ENCODE measurements at places on chromosomes 4 and X.

DNA sequence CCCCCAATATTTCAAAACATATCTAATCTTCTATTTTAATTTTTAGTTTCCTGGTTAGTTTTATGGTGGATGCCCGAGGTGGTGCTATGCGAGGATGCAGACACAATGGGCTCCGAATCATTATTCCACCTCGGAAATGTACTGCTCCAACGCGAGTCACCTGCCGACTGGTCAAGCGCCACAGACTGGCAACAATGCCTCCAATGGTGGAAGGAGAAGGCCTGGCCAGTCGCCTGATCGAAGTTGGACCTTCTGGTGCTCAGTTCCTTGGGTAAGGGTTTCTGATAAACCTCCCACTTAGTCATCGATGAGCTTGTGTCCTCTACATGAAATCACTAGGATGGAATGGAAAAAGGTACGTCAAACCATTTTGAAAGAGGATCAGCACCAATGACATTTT is 280.7 kb downstream of the ANK2 start:
- no peak for DNase-seq

DNA sequence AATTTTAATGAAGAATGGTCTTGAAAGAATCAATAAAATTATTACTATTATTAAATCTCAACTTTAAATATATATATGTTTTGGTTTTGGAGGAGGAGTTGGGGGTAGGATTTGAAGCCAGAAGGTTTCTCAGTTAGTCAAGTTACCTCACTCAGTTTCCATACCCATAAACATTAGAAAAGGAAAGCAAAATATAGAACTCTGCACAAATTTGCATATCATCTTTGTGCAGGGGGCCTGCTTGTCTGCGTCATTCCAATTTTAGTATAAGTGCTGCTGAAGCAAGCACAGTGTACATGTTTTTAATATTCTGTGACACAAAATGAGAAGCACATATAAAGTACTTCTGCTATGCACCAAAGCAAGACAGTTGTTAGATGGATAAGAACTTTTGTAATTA is 47.5 kb upstream of the SCRG1 start:
- no peak for DNase-seq

DNA sequence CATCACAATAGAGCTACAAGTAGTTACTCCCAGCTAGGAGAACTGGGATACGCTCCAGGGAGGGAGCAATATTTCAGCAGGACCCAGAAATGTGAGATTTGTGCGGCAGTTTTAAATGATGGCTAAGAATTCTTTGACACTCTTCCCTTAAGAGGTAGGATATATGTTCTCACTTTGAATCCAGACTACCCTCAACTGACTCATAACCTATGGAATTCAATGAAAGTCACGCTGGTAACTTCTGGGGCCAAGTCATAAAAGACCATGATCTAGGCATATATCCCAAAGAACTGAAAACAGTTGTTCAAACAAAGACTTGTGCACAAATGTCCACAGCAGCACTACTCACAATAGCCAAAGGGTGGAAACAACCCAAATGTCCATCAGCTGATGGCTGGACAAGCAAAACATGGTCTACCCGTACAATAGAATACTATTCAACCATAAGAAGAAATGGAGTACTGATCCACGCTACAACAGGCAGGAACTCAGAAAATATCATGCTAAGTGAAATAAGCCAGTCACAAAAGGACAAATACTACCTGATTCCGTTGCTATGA is 10.5 kb downstream of the CD99L2 start:
- peak; percentile 9 for DNase-seq

- DNase-seq = no peak
These were observed 717.6 kb upstream of the TENM3 start for GRCh38 chr4:181525634-181526033.

DNA sequence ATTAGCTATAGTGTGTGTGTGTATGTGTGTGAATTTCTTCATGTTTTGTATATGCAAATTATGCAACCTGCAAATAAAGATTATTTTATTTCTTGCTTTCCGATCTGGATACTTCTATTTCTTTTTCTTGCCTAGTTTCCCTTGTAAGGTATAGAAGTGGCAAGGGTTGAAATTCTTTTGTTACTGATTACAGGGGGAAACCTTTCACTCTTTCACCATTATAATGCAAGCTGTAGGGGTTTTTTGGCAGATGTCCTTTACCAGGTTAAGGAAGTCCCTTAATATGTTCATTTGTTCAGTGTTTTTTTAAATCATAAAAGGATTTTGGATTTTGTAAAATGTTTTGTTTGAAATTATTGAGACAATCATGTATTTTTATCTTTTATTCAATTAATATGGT is 44.3 kb upstream of the PDE5A start:
- DNase-seq = no peak

GRCh38 chrX:132216806-132217202 is 2.4 kb downstream of the RAP2C start:
- DNase-seq = no peak

GRCh38 chr4:152264106-152264505 is 271.8 kb downstream of the FBXW7 start:
- DNase-seq = no peak

DNA sequence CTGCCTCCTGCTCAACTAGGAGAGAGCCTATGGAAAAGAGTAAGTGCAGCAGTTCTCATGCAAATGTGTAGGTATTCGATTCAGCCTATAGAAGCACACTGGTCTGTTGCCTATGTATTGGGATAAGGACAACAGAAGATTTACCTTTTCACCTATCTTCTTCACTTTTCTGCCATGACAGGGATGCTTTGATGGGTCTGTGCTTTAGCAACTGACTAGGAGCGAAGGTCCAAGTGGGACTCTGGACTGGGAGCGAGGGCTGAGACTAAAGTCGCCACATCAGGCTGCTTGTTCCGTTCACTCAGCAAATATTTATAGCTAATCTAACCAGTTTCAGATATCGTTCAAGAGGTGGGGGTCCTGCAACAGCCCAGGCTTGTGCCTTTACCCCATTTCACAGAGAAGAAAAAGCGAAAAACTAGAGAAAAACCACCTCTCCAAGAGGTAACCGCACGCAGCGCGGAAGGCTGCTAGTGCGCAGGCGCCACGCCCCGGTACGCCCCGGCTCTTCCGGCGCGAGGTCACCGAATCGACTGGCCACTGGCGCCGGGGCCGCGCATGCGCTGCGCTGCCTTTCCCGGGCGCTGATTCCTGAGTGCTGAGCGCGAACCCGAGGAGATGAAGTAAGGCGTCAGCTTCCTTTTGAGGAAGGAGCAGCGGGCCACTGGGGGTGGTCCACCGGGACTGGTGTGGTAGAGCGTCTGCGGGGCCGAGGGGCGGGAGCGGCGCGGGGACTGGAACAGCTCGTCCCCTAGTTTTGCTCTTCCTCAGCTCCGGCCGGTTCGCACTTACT is at the start of gene RBMX2:
Gene RBMX2 (plus strand): TSS at position 573 of the 793 bp plus-strand sequence. CDS start 46 bp downstream, at position 619.
- peak; percentile 50 for DNase-seq

DNA sequence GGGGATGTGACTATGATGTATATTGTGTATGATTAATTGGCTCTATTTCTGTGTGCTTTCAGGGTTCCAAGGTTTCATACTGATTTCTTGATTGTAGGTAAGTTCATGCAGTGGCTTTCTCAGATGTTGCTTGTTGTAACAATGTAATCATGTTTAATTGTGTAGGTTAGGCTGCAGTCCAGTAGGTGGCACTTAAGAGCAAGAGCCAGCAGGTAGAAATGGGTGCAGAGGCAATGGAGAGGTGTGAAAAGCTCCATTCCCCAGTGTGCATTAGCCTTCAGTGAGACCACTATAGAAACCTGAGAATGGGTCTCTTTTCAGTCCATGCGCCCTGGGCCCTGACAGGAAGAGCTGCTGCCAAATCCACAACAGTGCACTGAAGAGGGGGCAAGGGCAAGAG is 28.2 kb downstream of the DCAF12L2 start:
- DNase-seq = no peak

DNA sequence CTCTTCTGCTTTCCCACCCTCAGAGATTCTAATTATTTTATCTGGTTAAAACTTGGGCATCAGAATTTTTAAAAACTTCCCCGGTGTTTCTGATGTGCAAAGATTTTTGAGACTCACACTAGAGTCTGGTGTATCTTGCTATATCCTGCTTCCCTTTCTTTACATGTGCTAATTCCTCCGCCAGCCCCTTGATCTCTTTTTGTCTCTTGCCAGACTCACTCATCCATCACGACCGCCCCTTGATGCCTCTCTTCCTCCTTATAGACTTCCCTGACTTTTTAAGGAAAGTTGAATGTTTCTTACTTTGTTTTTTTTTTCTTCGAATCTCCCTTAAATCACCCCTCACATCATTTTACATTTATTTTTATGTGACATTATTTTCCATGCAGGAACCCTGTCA is 274.9 kb upstream of the PITX2 start:
- no peak for DNase-seq

GRCh38 chr4:73417973-73418372 is 13.9 kb downstream of the ALB start:
- DNase-seq = no peak

- DNase-seq = no peak
These were observed 634.6 kb upstream of the FTHL17 start for GRCh38 chrX:31706466-31706865.

DNA sequence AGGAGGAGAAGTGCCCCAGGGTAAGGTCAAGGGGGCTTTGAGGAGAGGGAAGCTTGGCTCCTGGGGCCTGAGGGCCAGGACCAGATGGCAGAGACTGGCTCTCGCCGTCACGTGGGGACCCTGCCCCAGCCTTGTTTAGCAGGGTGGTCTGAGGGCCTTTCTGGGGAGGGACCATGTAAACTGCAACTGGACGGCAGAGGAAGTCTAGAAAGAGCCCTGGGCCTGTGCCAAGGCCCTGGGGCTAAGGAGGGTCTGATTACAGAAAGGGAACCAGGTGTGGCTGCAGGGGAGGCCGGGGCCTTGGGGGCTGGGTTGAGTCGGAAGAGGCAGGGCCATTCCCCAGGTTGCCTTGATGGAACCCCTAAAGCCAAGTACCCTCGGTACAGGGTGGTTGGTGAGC is 1.8 kb upstream of the HGFAC start:
- no peak for DNase-seq

- no peak for DNase-seq
These were observed 149.6 kb upstream of the CTSO start for GRCh38 chr4:156103311-156103710.

DNA sequence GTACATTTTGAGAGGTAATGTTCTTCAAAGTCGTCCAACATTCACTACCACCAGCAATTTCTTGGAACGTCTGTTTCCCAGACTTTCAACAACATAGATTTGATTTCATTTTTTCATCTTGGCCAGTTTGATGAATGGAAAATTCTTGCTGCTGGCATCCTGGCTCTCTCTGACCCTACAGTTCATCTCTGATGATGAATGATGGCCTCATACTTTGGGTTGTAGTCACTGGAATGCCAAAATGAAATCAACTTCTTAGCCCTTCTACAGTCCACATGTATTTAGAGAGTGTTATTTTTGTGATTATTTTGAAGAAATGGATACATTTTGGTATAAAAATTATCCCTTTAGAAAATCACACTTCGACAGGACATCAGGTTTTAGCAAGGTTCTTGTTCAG is 8.8 kb downstream of the CHST7 start:
- no peak for DNase-seq

GRCh38 chr4:132992686-132993085 is 156.4 kb upstream of the PCDH10 start:
- no peak for DNase-seq

DNA sequence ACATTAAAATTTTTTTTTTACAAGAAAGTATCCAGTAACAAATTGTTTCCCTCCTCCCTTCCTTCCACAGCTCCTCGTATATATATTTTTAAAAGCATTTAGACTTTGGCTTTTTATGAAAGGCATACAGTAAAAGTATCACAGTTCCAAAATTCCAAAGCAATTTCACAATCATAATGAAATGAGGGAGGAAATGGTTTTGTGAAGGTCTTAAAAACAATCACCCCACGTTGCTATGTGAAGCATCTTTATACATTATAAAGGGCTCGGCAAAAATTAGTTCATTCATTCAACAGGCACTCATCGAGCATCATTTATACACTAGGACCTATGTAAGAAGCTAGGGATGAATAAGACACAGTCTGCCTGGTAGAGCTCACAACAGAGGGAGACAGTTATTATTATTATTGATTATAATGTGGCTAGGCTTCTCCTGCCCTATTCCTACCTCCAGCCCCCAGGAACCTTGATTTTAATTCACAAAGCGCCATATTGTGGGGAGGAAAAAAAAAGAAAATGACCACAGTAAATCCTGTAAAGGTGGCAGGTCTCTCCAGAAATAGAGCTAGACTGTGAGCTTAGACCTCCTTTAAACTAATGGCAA is 239.9 kb downstream of the MAML3 start:
- no peak for DNase-seq

DNA sequence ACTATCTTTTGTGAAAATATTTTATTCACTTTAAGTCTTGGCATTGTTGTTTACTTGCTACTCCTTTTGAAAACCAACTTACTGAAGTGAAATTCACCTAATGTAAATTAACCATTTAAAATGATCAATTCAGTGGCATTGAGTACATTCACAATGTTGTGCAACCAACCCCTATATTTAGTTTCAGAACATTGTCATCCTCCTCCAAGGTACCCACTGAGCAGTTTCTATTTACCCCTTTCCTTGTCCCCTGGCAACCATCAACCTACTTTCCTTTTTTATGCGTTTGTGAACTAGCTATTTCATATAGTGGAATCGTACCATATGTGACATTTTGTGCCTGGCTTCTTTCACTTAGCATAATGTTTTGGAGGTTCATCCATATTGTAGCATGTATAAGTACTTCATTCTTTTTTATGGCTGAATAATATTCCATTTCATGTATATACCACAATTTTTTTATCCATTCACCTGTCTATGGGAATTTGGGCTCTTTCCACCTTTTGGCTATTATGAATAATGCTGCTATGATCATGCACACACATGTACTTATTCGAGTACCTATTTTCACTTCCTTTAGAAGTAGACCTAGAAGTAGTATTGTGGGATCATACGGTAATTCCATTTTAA is 85.0 kb downstream of the WWC2 start:
- no peak for DNase-seq

DNA sequence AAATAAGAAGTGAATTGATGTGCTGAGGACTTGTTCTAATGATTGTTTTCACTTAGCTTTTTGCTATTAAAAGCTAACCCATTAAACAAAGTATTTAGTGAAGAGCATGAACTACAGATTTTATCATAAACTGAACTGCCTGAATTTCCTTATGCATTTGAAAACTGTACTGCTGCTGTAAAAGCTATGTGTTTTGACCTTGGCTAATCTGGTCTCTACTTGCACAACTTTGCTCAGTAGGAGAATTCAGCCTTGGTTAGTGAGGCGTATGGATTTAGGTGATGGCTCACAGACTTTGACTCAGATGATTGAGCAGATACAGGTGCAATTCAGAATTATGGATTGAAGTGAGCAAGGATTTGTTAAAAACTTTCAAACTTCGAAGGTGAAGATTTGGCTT is 38.7 kb upstream of the FAT1 start:
- no peak for DNase-seq

GRCh38 chr4:53055716-53056403 is 193.7 kb downstream of the RASL11B start:
- no peak for DNase-seq

GRCh38 chr4:86272669-86273068 is 87.2 kb downstream of the MAPK10 start:
- DNase-seq = no peak

- DNase-seq = no peak
These were observed 460.3 kb downstream of the SPRY1 start for GRCh38 chr4:123856689-123857545.

- DNase-seq = no peak
These were observed 15.2 kb upstream of the RUFY3 start for GRCh38 chr4:70706516-70706915.
